HS-5 (cell line): ENCODE measurements at places on chromosomes 4 and X.

DNA sequence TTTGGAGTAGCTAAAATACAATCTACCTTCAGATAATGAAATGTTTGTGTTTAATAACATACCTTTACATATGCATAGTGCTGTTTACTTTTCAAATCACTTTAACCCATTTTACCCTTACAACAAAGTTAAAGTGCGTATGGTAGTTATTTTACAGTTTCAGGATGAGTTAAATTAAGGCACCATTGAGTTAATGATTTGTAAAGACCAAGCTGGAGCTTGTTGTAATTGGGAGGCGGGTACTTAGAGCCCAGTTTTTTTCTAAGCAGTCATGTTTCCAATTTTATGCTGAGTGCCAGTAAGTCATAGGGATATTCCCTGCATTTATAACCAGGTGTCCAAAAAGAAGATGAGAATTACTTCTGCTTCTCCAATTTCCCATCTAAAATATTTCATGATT is 84.2 kb upstream of the NRK start:
- DNase-seq = no peak

GRCh38 chr4:1060621-1061020 is 49.2 kb downstream of the FGFRL1 start:
- no peak for DNase-seq

DNA sequence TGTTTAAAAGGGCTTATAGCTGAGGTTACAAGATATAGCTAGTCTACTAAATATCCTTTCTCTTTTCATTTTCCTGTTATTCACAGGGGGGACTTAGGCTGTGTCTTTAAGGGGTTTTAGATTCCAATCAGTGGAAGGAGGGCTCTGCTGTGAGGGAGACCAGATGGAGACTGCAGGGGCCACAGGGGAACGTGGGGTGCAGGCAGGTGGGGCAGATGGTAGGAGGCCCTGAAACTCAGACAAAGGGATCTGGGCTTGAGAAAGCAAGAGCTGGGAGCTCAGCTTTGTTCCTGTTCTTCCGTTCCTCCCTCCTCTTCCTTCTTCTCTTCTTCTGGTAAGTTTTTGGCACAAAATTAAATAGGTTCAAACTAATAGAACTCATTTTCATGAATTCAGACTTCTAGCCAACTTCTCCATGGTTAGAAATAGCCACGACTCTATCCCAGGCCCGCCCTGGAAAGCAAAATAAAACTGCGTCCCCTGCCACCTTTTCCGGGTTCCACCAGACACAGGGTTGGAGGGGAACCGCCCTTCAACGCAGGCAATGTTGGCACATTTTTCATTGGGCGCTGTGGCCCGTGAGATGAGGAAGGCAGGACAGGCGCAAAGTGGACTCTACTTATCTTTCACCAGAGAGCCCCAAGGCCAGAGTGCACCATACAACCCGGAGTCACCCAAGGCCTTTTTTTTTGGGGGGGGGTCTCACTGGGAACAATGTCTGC is 3.5 kb upstream of the TMSB4X start:
- no peak for DNase-seq

GRCh38 chr4:127001933-127002332 is 630.8 kb upstream of the INTU start:
- no peak for DNase-seq

DNA sequence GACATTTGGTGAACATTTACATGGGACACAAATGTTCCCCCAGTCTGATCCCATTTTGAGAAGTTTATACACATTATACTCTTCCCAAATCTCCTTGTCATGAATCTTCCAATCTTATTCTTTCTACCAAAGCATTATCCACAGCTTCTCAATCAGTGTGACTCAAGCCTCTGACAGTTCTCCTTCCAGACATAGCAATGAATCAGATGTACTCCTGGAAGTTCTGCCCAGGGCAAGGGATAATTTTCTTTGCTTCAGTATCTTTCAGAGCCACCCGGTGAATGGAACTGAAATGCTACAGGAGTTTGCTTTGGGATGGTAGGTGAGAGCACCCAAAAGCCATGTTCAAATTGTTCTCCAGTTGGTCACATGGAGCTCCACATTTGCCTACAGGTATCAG is 145.5 kb downstream of the ANXA5 start:
- no peak for DNase-seq

DNA sequence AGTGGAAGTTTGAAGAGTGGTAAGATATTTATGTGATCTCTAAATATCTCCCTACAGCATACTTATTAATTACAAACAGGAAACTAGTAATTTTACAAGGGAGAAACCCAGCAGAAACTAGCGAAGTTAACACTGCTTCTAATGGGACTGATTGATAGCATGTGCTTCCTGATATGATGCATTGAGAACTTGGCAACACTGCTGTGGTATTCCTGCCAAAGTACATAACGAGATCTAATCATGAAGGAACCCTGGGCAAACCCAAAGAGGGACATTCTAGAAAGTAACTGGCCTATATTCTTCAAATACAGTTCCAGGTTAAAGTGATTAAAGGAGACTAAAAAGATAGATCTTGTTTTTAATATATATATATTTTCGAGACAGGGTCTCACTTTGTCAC is 4.6 kb upstream of the GPR34 start:
- DNase-seq = no peak

GRCh38 chr4:65791111-65791811 is 121.0 kb upstream of the EPHA5 start:
- DNase-seq = peak; percentile 33

GRCh38 chr4:158090323-158090722 is 82.5 kb downstream of the GASK1B start:
- no peak for DNase-seq

DNA sequence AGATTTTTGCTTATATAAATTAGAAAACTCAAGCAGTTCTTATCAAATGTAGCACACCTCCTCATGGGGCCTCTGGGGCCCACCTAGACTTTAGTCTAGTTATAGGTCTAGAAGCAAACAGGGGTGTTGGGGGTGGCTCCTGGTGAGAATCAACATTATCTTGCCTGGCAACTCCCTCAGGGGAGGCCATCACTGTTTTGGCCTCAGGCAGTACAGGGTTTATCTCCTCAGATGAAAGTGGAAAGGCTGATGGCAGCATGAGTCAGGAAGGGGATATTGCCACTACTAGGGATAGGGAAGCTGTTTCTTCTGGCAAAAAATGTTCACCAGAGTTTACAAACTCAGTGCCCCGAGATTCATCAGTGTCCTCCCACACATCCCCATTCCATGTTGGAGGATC is 232.4 kb upstream of the BMP3 start:
- DNase-seq = no peak

DNA sequence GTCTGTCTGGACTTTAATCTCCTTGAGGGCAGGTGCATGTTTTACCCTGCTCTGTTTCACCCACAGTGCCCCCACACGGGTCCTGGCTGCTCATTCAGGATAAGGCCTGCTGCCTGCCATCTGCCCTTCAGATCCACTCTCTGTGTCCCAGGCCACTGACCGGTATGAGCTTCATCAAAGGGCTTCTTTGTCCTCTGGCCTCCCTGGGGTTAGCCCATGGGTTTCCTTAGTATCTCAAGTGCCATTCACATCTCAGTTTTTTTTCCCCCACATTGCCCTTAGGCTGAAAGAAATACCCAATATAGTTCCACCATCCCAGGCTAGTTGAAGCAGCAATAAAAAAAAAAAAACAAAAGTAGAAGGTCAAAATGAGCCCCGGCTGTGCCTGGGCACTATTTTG is 9.3 kb downstream of the CD99L2 start:
- DNase-seq = no peak

DNA sequence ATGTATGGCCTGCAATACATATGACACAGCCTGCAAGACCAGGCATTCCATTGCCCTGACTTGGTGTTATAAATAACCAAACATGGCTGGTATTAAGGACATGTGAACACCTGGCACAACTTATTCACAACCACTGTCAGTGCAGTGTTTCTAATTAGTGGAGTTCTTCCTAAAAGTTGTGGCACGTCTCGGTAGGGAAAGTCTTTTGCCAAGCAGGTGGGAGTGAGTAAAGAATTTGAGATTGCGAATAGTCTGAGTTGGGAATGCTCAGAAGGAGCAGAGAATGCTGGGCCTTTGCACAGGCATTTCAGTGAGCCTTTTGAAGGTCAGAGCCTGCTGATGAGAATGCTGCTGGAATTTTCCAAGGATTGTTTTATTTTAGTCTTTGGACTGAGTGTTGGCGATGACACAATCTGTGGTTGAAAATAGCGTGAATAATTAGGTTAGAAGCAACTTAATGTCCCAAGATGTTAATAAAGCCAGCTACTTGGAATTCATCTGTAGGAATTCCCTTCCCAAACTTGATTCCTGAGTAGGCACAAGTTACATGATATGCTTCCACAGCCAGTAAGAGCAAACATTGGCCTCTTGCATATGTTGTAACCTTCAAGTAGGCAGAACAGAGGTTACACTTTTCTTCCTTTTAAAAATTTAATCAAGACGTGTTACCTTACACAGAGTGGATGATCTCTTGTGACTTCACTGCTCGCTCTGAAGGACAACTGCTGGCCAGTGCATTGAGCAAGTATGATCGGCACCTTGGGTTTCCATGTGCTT is 83.6 kb upstream of the PGRMC2 start:
- no peak for DNase-seq

DNA sequence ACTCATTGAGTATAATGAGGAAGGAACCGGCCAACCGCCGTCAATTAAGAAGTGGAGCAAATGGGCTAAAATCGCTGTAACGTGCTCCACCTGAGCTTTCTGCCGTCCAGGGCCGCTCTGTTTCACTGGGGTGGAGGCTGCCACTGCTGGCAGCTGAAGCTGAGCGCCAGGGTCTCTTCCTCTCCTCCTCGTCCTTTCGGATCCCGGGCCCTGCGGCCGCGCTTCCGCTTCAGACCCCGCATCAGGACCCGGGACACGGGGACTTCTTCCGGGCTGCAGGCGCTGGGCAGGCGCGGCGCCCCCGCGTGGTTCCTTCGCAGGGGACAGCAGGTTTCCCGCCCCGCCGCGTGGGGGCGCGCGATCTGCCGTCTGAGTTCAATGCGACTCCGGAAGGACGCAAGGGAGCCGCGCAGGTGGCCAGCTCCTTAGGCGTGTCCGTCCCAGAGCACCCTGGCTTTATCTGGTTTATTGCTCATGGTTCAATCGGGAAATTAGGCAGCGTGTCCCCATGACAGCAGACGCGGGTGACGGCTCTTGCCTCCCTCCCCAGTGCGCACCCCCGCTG is 519.8 kb downstream of the TRIML1 start:
- no peak for DNase-seq

- DNase-seq = no peak
These were observed 10.3 kb upstream of the NAT8L start for GRCh38 chr4:2048831-2049230.

DNA sequence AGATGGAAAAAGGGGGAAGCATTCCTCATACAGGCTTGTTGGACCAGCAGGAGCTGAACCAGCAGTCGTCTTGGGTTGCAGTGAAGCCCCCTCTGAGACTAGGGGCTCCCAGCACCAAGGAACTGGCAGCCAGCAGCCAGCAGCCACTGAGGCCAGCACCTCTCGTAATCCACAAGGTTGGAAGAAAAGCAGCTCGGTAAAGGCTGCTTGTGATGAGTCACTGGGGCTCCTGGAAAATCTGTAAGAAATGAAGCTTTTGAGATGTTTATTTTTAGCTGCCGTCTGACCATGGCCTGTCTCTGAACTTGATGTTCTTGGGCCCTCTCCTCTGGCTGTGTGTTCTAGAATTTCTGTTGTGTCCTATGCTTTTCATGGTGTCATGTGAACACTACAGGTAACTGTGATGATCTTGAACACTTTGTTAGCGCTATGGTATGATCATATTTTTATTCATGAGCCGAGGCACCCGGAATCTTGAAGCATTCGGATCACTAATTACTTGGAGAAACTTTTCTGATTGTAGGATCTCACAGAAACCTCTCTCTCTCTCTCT is 18.6 kb downstream of the CLCN4 start:
- no peak for DNase-seq

GRCh38 chr4:304969-305680 is at the start of gene ZNF732:
Gene ZNF732 (minus strand): TSS chr4:305474. CDS start chr4:305310, 164 bp downstream.
- DNase-seq = peak; percentile 18

DNA sequence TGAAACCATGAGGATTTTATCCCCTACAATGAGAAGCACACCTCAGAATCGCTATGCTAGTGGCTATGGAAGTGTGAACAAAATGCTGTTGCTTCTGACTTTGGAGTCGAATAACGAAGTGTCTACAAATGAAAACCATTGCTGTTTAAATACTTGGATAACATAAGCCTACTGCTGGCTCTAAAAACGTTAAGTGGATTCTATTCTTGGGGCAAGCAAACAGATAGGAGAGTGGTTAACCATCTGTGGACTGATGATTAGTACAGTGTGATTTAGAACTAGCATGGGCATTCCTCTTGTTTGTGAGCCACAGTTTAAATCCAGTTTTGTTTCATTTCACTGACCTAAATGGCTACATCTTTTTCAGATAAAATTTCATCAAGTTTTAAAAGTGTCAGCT is 109.7 kb upstream of the PNPLA4 start:
- no peak for DNase-seq
